ENCODE measurements at places on chromosomes 12 and 14. TPM values are rescaled to one million over a fixed set of nuclear protein-coding genes. Genes with fewer than 3 reads are reported as not detected.

TMEM253 gene
- 0.47 TPM for polyA plus RNA-seq

EIF2S1 gene
- 92.2 TPM for polyA plus RNA-seq

HOXC13 gene
- not detected for polyA plus RNA-seq

HOXC12 gene
- not detected for polyA plus RNA-seq

DBX2 gene
- polyA plus RNA-seq: 0.17 TPM

MYF5 gene
- polyA plus RNA-seq: 0.14 TPM

GPR84 gene
- polyA plus RNA-seq: not detected

KCNJ8 gene
- 16.6 TPM for polyA plus RNA-seq

SRGAP1 gene
- polyA plus RNA-seq: 18.4 TPM

ADCY4 gene
- 15.8 TPM for polyA plus RNA-seq

RNF212B gene
- 1.9 TPM for polyA plus RNA-seq

ALG10 gene
- 6.9 TPM for polyA plus RNA-seq

PLBD1 gene
- polyA plus RNA-seq: 40.5 TPM

SPATA7 gene
- 32.0 TPM for polyA plus RNA-seq

PDE3A gene
- 21.2 TPM for polyA plus RNA-seq

LRP1 gene
- polyA plus RNA-seq: 60.8 TPM

MANSC4 gene
- not detected for polyA plus RNA-seq

TDRD9 gene
- 2.8 TPM for polyA plus RNA-seq

FCF1 gene
- 51.2 TPM for polyA plus RNA-seq

REM2 gene
- 1.3 TPM for polyA plus RNA-seq

MYF6 gene
- 0.23 TPM for polyA plus RNA-seq

EPS8 gene
- polyA plus RNA-seq: 65.0 TPM

ANKRD33 gene
- 0.35 TPM for polyA plus RNA-seq

ENDOU gene
- polyA plus RNA-seq: 0.31 TPM

RGS6 gene
- polyA plus RNA-seq: 1.4 TPM

NGB gene
- polyA plus RNA-seq: not detected

VDR gene
- 5.7 TPM for polyA plus RNA-seq

ASCL1 gene
- polyA plus RNA-seq: 0.14 TPM

TTC5 gene
- polyA plus RNA-seq: 29.6 TPM

WASHC4 gene
- polyA plus RNA-seq: 81.4 TPM

GCH1 gene
- polyA plus RNA-seq: 8.3 TPM

HAL gene
- polyA plus RNA-seq: 2.1 TPM

DIO2 gene
- 0.79 TPM for polyA plus RNA-seq

NGDN gene
- polyA plus RNA-seq: 74.2 TPM

ART4 gene
- 0.10 TPM for polyA plus RNA-seq

TESPA1 gene
- 0.24 TPM for polyA plus RNA-seq

FSCB gene
- polyA plus RNA-seq: not detected

C1QL4 gene
- polyA plus RNA-seq: 1.1 TPM

KRT79 gene
- polyA plus RNA-seq: not detected

TMEM30B gene
- 11.8 TPM for polyA plus RNA-seq

CSRP2 gene
- 91.5 TPM for polyA plus RNA-seq

ACSS3 gene
- polyA plus RNA-seq: 19.1 TPM

CIDEB gene
- polyA plus RNA-seq: 24.0 TPM

GPR135 gene
- polyA plus RNA-seq: 6.1 TPM

OR10G3 gene
- not detected for polyA plus RNA-seq

CLEC4C gene
- not detected for polyA plus RNA-seq
